NCI-H69 (cell line): ENCODE measurements at places on chromosomes 1 and 21.

DNA sequence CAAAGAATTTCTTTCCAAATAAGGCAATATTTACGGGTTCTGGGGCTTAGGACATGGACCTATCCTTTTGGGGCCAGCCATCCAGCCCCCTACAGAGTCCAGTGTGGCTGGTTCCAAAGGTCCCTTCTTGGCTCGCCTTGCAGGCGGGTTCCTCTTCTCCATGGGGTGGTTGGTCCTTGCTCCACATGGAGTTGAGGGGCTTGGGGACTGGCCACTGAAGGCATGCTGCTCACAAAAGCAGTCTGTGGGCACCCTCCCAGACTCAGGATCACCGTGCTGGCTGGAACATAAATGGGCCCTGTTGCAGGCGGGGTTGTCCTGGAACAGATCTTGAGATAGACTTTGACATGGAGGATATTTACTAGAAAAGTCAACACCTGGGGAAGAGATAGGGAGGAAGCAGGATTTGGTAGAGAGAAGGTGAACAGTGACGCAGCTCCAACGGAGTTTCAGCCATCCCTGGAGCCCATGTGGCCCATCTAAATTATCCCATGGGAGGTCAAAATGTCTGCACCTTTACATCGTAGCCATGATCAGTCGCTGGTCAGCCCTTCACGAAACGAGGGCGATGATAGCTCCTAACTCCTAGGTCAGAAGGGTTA lies 39.1 kb upstream of the LRP8 start:
- DNase-seq, result no peak

- no peak for DNase-seq
Measured at GRCh38 chr1:173473599-173474011, 3.5 kb upstream of the PRDX6 start.

DNA sequence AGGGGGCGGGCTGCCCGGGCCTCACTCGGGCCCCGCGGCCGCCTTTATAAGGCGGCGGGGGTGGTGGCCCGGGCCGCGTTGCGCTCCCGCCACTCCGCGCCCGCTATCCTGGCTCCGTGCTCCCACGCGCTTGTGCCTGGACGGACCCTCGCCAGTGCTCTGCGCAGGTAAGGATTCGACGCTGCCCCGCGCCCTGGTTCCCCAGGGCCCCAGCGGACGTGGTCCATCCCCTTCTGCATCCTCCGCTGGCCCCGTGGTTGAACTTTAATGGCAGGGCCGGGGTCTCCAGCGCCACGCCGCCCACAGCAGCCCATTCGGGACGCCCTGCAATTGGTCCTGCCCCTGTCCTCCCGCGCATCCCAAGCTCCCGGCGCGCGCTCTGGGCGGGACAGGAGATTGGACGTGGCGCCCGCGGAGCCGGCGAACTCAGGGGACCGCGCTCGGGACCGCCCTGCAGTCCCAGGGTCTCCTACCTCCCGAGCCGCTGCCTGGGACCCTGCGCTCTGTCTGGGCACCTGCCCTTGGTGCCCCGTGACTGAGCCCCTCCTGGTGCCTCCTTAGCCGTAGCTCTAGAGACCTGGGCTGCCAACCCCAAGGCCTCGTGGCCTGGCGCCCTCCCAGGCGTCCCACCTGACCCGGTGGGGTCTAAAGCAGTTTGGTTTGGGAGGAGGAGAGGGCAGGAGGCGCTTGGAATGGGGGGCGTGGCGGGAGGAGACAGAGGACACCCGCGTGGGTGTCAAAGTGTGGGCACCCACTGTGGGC lies at the start of gene ALPL:
Gene ALPL (plus strand): TSS at position 73 of the 762 bp plus-strand sequence. CDS start 44,659 bp downstream, outside the sequence.
- no peak for DNase-seq

- DNase-seq, result no peak
Measured at GRCh38 chr1:116299248-116299647, 73.8 kb upstream of the ATP1A1 start.

DNA sequence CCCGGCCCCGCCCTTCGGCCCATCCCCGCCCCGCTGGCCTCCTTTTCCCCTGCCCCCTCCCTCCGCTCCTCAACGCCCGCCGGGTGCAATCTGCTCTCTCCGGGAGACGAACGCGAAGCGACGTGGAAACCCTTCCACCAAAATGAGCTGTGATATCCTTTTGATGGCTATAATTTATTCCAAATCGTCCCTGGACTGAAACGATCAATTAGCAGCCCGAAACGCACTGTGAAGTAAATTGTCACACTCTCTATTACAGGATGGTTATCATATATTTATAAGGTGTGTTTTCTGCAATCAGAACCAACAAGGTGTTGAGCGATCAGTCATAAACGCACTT lies 134.6 kb upstream of the BARHL2 start:
- DNase-seq, result no peak

GRCh38 chr1:197787623-197788536 lies 12.6 kb upstream of the DENND1B start:
- DNase-seq, result no peak

GRCh38 chr21:25939396-25939761 lies 204.6 kb downstream of the GABPA start:
- DNase-seq, result no peak

GRCh38 chr1:59570524-59570923 lies 244.2 kb upstream of the HOOK1 start:
- peak; percentile 91 for DNase-seq

- DNase-seq, result no peak
Measured at GRCh38 chr21:42682661-42683210, 29.3 kb downstream of the PDE9A start.

- peak; percentile 5 for DNase-seq
Measured at GRCh38 chr1:54971317-54971791, 9.1 kb upstream of the TMEM61 start.

- no peak for DNase-seq
Measured at GRCh38 chr1:107802654-107803053, 162.3 kb downstream of the VAV3 start.

- no peak for DNase-seq
Measured at GRCh38 chr1:7382971-7383370, 388.1 kb upstream of the VAMP3 start.

DNA sequence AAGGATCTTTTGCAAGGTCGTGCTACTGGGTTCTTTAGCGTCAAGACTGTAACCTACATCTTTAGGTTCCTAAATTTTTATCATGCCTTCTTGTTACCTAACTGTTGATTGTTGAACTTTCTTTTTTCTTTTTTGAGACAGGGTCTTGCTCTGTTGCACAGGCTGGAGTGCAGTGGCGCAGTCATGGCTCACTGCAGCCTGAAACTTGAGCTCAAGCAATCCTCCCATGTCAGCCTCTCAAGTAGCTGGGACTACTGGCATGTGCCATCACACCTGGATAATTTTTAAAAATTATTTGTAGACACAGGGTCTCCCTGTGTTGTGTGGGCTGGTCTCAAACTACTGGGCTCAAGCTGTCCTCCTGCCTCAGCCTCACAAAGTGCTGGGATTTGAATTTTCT lies 52.9 kb downstream of the NFIA start:
- peak; percentile 14 for DNase-seq

GRCh38 chr21:33848249-33848953 lies 67.2 kb downstream of the ATP5PO start:
- peak; percentile 97 for DNase-seq

DNA sequence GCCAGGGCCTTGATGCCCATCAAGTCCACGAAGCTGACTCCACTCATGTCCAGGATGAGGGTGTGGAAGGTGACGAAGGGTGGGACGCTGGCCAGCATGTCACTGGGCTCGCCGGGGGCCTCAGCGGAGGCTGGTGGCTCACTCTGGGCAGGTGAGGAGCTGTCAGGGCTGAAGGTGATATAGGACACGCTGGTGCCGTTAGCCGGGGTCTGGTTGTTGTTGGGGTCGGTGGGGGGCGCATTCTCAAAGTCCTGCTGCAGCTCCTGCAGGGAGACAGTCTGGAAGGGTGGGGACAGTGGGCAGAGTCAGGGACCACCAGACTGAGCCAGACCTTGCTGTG lies 21.7 kb downstream of the SLC26A9 start:
- no peak for DNase-seq

GRCh38 chr1:39159224-39160036 lies 45.1 kb upstream of the MACF1 start:
- DNase-seq, result no peak

DNA sequence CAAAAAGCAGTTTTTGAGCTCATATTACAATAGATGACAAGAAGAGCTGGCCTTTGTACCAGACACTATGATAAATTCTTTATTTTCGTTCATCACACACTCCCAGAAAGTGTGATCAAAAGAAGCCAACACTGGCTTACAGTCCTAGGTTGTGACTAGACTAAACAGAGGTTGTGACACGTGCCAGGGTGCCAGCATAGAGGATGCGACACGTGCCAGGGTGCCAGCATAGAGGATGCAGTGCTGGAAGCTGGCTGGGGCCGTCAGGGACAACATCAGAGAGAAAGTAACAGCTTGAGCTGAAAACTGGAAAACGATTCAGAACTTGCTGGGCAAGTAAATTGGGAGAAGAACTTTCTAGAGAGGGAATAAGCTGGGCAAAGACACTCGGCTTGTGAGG lies 2.2 kb downstream of the MTARC1 start:
- no peak for DNase-seq

DNA sequence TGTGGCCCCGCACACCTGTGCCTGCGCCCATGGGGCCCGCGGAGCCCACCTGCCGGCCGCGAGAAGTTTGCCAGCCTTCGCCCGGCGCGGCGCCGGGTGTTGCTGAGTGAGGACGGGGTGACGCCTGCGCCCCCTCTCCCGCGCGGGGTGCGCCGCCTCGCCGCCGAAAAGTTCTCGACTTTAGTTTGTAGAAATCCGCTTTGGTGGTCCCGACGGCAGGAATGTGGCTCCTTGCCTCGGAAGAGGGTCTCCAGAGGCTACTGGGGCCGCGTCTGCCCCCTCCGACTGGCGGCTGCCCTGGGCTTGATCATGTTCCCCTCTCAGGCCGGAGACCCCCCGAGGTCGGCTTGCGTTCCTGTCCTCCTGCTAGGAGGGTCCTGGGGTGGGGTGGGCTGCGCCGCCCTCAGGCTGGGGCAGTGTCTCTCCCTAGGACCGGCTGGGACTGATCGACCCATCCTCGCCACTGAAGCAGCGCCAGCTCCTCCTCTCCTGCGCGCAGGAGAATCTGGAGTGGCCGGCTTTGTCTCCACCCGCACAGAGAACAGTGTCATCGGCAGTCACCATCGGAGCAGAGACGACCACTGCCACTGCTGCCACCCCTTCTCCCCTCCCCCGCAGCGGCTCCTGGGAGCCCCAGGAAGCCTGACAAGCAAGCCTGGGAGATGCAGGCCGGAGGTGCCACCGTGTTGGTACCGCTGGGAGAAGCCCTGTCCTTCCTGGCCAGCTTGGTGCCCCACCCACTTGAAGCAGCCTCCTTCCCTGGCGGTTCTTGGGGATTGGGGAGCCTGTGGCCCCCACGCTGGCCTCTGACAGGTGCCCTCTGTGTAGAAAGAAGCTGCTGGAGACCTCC lies 553 bp upstream of the SLC30A2 start:
- peak; percentile 2 for DNase-seq

DNA sequence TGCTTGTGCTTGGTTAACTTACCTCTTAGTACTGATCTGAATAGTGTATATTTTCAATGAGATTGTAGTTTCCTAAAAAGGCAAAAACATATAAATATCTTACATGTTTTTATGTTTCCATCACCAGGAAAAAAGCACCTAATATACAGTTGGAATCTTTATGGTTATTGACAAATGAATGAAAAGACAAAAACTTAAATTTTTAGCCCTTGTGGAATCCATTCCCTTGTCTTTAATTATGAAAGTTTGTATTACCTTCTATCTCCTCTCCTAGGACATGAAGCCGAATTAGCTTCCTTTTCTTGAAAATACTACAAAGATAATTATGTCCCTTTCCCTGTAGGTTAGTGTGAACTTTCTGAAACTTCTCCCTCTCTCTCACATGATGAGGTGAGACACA lies at the start of gene OR2T12:
Gene OR2T12 (minus strand): TSS at position 101 of the 400 bp plus-strand sequence. CDS start 7,846 bp downstream, outside the sequence.
- DNase-seq, result no peak

GRCh38 chr1:234687011-234687410 lies 77.0 kb upstream of the IRF2BP2 start:
- no peak for DNase-seq

DNA sequence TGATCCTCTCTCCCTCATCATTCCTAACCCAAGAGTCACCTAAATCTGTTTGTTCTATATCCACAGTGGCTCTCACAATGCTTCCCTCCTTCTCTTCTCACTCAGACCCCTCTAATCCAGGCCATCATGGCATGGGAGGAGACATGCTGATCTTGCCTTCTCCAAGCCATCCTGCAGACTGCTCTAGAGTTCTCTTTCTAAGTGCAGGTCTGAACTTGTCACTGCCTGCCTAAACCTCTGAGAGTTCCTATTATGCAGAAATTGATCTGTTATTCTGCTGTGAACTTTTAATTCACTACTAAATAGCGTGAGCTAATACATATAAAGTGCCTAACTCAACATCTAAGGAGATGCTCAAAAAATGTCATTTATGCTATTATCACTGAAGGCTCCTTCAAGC lies 26.8 kb downstream of the LAMC2 start:
- DNase-seq, result no peak

DNA sequence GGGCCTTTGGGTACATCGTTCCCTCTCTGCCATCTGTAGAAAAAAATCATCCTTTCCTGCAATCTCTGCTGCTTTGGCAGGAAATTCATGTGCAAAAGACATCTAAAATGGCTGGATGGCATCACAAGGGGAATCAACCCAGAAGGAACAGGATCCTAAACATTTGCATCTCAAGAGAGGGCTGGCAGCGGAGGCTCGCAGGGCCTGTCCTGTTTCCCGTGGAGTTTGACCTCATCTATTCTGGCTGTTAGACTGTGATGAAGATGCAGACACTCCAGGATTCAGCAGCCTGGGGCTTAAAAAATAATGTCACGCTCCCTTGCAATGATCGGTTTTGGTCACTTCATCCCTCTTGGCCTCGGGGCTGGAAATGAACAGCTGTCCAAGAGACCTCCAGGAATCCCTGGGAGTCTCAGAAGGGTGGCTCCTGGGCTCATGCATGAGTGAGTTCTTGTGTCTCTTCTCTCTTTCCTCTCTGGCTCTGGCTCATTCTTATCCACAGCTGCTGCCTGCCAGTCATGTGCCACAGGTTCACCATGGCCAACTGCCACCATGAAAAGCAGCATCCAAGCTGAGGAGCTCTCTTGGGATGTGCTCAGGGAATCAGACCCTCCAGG lies 16.1 kb upstream of the PCP4 start:
- no peak for DNase-seq

DNA sequence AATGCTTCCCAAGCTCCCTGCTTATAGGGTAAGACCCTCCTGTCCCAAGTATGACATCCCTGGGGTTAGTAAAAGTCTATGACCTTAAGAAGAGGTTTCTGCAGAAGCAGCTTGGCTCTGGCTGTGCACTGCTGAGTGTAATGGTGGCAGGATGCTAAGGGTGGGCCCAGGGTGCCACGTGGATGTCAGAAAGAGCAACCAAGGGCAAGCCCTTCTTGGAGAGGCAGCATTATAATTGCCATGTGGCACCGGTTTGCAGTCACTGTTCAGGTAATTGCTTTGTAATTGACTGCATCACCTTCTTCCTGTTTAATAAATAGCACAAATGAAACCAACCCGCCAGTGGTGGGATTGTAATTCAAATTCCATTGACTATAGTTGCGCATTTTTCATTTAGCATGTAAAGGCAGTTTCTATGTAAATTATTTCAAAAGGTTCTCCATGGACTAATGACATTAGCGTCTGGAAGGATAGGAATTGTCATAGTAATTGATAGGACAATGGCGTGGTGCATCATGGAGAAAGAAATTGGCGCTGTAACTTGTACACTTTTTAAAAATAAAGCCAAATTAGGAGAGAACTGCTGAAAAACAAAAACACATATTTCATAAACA lies 490.6 kb upstream of the VAMP3 start:
- DNase-seq, result peak; percentile 55
